Neural crest cell (in vitro differentiated cells): ENCODE measurements at places on chromosomes 4 and X. TPM values are rescaled to one million over a fixed set of nuclear protein-coding genes. Genes with fewer than 3 reads are reported as not detected.

- no peak for DNase-seq
Observed at GRCh38 chr4:40515037-40515397, 114.6 kb downstream of the RBM47 start.

CC2D2A gene
- total RNA-seq: 26.2 and 27.8 TPM in 2 replicates

DNA sequence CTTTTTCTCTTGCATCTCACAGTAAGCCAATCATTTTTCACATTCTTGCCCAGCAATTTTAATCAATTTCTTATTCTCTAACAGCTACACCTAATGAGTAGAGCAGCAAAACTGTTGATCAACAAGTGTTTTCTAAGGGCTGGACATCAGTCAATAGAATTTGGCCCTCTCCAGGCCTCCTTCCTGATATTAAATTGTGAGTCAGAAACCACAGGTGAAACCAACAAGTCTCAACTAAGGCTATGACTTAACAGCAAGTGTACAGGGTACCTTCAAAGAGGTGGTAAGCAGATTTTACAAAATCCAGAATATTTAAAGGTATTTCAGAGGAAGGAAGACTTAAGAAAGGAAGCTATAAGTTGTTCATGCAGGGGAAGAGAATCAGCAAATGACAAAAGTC, 156.5 kb upstream of the ARHGAP24 start:
- DNase-seq: no peak

GRCh38 chr4:79170077-79170476, 155.8 kb downstream of the NAA11 start:
- DNase-seq: no peak

DNA sequence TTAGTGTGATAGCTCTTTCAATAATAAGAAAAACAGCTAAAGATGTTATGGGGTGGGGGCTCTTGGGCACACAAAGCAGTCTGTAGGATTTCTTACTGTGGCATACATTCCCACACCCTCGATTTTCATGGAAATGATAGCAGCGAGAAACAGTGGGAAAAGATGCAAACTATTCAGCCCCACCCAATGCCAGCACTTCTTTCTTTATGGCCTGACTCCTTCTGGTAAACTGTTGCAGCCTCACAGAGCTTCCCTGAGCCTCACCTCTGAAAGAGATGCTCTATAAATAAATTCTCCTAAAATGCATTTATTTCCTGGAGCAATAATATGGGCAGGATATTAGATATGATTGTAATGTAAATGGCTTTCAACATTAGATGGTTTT, 910 bp downstream of the ANK2 start:
- no peak for DNase-seq
